DMS153 (cell line): ENCODE measurements at places on chromosomes 2 and 18.

DNA sequence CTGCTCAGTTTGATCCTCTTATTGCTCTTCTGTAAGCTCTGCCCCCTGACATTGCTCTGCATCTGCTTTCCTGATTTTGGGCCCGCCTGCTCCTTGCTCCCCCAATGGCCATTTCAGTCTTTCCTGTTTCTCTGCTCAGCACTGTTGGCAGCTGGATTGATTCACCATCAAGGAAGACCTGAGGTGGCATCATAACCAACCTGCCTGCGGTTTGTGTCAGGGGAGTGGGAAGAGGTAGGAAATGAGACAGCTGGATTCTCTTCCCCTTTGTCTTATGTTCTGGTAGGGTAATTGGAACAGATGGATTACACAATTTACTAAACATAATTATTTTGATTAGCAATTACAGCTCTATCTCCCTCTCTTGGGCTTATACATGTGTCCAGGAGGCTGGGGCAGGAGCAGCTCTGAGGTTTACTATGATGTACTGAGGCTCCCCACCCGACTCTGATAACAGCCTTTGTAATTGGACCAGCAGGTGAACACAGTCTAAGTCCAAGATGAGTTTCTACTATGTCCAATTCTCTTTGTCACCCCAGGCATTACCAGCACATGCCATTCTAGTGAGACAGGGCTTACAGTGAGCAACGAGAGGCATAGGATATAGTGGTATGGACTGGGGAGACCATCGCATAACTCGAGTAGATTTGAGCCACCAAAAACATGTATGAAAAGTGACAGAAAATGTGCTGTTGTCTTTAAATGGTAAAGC is 151.8 kb upstream of the MMADHC start:
- no peak for DNase-seq

- no peak for DNase-seq
Measured at GRCh38 chr2:46353509-46353908, 56.3 kb downstream of the EPAS1 start.

GRCh38 chr2:143875295-143876233 is 644.4 kb downstream of the ZEB2 start:
- no peak for DNase-seq

- DNase-seq: no peak
Measured at GRCh38 chr2:174490051-174490450, 3.2 kb upstream of the GPR155 start.

DNA sequence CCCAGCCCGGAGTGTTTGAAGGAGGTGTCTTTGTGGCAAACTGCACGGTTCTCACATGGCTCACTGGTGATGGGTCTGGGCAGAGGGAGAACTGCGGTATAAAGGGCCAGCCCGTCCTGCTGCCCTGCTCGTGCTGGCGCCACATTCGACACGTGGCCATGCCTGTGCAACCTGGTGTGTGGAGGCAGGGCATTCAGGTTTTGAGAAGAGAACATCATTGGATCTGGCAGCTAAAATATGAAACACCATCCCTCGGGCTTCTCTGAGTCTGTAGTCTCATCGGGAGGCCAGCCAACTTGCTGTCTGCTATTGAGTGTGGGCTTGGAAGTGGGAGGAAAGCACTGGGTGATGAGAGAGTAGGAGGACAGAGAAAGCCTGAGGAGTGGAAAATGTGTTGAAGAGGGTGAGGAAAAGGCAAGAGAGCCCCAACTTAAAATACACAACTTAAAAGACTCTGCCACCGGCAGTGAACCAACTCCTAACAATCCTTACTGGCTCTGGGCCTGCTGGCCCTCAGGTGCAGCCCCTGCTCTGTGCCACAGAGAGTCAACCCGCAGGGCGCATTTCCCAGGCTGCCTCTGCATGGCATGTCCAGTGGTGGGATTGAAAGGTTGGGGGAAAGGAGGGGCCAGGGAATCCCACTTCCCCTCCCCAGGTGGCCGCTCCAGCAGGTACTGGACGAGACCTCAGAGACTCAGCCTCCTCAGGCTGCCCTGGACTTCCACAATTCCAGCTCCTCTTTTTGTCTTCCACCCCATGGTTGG is 112.7 kb upstream of the DLX2 start:
- no peak for DNase-seq

- no peak for DNase-seq
Measured at GRCh38 chr2:207341804-207342203, 176.1 kb upstream of the KLF7 start.

DNA sequence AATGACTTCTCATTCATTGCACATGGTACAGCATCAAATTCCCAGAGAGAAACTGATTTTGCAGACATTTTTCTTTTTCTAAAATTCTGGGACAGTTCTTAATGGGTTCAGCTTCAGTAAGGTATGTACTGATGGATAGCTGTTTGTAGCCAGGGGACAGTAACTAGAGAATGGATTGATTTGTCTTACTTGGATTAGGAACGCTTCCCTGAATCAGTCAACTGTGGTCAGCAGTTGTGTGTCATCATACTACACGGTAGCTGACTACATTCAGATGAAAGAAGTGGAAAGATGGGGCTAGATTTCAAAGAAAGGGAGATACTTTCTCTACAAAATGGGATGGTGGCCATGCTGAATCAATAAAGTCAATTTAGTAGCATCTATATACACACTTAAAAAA is 431.4 kb downstream of the GRB14 start:
- DNase-seq: no peak

DNA sequence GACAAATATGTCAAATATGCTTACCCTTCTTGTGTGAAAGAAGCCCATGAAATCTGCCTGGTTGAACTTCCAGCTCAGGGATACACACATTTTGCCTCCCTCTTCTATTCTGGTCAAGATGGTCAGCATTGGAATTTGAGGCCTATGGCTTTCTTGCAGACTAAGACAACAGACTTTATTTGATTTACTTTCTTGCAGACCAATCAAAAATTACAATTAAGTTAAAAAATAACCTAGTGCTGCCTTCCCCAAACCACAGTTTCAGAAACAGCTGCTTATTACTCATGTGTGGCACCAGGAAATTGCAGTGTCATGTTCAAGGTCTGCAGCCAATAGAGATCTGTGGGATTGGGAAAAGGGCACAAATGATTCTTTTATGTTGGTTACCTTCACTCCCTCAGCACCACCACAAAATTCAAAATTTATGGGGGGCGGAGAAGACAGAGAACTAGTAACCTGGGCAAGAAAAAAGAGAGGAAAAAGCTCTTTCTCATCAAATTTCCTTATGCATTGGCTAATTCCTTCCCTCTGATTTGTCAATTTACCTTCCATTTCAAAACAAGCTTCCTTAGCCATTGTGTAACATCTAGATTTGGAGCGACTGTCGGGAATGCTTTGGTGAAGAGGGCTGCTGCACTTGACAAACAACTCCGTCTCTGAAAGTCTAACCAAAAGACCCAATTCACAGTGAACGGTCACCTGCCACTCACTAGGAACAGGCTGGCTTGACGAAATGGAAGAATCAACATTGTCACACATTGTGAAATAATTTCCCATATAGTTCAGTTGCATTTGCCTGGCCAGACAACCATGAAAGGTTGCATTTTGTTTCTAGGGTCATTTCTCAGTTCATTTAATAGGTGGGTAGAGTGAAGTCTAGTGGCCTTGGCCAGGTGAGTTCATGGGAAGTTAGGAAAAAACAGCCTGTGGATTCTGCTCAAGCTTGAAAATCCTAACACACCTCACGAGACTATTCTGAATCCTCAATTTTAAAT is 100.4 kb upstream of the FZD5 start:
- DNase-seq: no peak

DNA sequence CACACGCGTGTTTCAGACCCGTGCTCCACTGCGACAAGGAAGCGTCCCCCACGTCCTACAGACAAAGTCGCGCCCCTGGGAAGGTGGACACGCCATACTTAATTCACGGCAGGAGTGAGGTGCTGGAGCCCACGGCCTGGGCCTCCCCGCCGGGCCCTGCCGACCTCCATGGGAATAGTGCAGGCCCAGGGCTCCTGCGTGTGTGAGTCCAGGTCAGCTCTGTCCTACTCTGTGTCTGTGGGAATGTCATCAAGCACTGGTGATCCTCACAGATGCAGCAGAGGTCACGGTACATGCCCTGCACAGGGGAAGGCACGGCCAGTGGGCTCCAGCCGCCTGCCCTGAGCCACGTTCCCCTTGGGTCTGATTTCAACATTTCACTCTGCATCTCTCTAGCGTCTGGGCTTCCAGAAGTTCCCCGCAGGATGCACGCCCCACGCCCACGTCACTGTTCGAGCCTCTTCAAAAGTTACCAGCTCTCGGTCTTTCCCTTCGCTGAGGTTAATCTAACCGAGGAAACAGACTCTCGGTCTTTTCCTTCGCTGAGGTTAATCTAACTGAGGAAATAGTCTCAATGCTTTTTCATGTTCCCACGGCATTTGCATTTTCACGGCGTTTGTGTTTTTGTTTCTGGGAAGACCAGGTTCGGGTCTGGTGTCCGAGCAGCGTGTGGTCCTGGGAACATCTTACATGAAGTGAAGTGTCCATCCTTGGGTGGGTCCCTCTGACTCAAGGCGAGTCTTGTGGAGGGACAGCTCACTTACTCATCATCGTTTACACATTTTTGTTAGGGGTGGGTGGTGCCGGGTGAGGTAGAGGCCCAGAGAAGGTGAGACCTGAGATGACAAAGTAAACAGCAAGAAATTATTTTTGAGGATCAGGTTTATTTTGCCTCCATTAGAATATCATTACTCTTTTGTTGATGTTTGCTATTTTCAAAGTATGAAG is 157.3 kb upstream of the ALKAL2 start:
- DNase-seq: no peak

DNA sequence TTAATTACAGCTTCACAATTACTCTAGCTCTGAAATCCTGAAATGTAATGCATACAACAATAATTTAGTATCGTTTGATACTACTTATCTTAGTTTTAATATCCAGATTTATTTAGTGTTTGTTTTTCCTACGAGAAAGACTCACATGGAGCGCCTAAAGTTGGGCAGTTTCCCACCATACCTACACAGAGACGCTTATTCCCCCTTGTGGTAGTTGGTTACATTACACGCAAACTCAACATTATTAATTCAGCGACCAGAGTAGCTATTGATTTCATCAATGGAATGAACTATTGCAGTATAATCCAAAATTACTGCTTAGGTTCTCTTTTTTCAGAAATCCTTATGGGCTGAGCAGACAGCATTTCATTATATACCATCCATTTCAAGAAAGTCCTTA is 164.0 kb upstream of the REG3G start:
- no peak for DNase-seq

- no peak for DNase-seq
Measured at GRCh38 chr2:15622614-15623480, 31.2 kb downstream of the DDX1 start.

DNA sequence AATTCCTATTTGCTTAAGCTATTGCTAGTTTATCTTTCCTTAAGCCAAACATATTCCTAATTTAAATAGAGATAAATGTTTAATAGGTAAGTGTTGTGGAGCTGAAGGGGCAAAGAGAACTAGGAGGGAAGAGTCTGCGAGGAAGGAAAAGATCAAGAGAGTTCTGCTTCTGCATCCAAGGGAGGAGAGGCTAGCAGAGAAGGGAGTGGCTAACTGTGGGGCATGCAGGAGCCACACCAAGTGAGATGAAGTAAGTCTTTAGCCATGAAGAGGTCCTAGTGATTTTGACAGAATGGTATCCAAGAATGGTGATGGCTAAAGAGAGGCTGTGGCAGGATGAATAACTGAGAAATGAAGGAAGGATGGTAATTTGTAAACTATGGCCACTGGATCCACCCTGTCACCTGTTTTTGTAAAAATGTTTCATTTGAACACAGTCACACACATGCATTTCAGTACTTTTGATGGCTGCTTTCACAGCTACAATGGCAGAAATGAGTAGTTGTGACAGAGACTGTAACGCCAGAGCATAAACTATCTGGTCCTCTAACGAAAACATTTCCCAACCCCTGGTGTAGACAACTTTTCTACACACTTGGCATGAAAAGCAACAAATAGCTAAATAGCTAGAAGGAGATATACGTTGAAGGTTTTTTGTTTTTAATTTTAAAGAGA is 15.6 kb downstream of the TPGS2 start:
- no peak for DNase-seq

DNA sequence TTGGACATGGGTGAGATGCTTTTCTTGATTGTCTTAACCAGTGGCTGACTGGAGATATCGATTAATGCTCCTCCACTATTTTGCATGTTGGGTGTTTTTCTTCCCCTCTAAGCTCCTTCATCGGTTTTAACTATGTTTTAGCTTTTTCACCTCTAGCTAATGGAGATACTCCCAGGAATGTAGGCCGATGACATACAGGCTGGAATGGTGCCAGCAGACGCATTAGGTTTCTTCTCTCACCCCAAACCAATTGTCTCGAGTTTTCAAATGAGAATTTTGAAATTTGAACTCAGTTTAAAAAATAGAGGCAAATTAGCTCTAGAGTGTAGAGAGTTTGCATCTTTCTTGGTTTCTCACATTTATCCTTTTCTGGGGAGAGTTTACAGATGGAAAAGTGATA is 247.6 kb downstream of the RPRM start:
- DNase-seq: no peak

- no peak for DNase-seq
Measured at GRCh38 chr2:183089192-183089851, 10.8 kb downstream of the DUSP19 start.

DNA sequence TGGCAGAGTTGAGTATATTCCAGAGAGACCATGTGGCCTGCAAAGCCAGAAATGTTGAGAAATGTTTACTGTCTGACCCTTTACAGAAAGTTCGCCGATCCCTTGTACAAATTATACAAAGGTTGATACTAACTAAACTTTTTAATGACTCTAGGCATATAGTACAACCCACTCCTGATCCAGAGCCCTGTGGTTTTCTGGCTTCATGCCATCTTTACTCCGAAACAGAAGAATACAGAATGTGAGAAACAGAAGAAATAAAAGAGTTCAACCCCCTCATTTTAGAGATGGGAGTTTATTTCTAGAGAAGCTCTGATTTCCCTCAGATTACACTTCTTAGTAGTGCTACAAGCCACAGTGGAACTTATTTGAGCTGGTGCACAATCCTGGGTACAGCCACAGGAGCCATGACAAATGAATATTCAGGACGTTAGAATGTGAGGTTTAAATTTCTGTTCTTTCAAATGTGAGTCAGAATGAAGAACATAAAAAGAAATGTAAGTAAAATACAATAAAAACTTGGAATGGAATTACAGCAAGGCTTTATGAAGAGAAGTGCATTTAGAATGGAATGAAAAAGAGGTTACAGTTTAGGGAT is 38.0 kb upstream of the SMCHD1 start:
- no peak for DNase-seq

- no peak for DNase-seq
Measured at GRCh38 chr2:221444106-221444505, 128.0 kb downstream of the EPHA4 start.

DNA sequence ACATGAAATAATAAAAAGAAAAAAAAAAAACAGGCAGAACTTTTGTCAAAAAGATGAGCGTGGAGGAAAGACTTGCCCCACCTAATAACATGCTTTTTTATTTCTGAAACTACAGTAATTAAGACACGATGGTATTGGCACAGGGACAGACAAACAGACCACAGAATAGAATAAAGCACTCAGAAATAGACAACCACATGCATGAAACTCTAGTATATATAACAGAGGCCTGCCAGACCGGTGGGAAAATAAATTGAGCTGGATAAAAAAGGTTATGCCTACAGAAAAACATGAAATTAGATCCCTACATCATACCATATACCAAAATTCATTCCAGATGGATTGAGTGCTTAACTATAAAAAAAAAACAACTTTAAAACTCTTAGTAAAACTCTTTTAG is 163.1 kb downstream of the NRP2 start:
- no peak for DNase-seq
